ENCODE measurements at places on chromosomes 4 and X.

GRCh38 chrX:123728016-123728415 lies 4.8 kb downstream of the THOC2 start:
- DNase-seq: no peak

- DNase-seq: no peak
Observed at GRCh38 chr4:70996018-70996360, 2.5 kb downstream of the DCK start.

DNA sequence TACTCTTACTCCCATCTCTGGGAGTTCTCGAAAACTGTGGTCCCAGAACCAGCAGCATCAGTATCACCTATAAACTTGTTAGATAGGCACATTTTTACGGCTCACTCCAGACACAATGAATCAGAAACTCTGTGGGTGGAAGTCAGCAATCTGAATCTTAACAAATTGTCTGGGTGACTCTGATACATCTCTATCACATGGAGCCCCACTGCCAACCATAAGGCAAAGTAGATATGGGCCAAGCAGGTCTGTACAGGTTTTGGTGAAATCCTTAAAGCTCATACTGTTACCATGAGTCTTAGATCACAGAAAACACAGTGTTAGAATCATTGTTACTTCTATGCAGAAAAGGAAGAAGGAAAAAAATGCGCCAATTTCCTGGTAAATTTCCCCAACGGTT lies 122.5 kb upstream of the HCCS start:
- DNase-seq: no peak

GRCh38 chr4:125392694-125393093 lies 77.9 kb downstream of the FAT4 start:
- no peak for DNase-seq

GRCh38 chr4:150286656-150287055 lies 208.4 kb downstream of the DCLK2 start:
- DNase-seq: no peak

- DNase-seq: no peak
Observed at GRCh38 chr4:39660045-39660444, 21.4 kb upstream of the SMIM14 start.

GRCh38 chr4:183468210-183469095 lies 24.0 kb downstream of the CDKN2AIP start:
- DNase-seq: no peak

- no peak for DNase-seq
Observed at GRCh38 chrX:83022020-83022419, 486.1 kb upstream of the POU3F4 start.

DNA sequence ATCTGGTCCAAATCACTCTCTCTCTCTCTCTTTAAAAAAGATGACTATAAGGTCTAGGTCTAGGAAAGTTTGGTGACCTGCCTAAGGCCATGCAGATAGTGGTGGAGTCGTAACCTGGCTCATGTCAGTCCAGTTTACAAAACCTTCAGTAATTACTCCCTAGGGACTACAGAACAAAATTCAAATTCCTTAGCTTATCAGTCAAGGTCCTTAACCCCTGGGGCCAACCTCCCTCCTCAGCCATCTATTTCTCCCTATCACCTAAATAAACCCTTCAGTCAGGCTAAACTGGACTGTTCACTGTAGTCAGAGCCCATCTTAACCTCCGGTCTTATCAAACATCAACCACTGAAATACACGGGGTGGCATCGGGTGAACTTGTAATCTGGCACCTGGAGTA lies 68.9 kb downstream of the MAP3K15 start:
- no peak for DNase-seq

DNA sequence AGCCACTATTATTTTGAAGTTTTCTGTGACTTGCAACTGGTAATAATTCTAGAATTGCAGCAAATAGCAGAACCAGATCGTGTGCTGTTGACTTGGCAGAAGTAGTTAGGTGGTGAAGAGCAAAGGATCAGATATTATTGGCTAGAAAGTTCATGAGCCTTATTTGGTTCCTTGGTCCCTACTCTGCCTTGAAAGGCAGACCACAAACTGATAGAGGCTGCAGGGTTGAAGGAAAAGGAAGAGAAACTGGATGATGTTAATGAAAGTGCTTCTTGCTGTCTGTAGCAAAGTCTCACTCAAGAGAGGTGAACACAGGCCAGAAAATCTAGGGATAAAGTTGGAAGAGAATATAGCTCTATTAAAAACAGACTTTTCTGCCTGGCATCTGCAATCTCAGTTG lies 41.2 kb upstream of the RNF150 start:
- no peak for DNase-seq

- no peak for DNase-seq
Observed at GRCh38 chr4:77229433-77229832, 72.4 kb downstream of the CCNG2 start.
